ENCODE measurements at places on chromosomes 6 and 20. TPM values are rescaled to one million over a fixed set of nuclear protein-coding genes. Genes with fewer than 3 reads are reported as not detected.

DNA sequence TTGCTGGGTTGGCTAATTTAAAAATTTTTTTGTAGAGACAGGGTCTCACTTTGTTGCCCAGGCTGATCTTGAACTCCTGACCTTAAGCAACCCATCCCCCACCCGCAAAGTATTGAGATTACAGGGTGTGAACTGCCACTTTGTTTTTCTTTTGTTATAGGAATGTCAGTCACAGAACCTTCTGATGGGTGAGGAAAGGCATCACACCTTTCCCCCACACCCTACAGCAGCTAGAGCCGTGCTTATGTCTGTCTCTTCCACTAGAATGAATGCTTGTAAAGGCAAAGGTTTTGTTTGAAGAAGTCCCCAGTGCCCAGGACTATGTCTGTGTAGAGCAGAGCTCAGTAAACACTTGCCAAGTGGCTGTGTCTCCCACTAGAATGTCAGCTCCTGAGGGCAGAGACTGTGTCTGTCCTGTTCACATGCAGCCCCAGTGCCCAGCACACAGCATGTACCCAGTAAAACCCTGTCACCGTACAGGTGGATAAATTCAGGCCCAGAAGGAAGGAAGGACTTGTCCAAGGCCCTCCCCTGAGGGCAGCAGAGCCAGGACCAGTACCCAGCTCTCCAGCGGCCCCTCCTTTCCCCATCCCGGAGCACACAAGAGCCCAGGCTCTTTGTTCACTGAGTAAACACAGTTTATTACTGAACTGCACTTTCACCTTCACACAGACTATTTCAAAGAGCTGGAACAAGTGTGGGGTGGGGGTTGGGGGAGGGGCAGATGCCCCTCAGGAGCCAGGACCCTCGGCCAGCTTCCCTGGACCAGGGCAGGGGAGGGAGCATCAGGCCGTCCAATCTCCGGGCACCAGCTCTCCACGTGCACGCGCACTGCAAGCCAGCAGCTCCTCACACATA is 26.4 kb downstream of the COX4I2 start:
- DNase-seq: no peak

The BMP6 gene
- 0.06 TPM for total RNA-seq

GRCh38 chr6:14656649-14657048 is 539.1 kb downstream of the CD83 start:
- no peak for DNase-seq

The GATA5 gene
- not detected for total RNA-seq

GRCh38 chr20:62876501-62876901 is 14.9 kb upstream of the TCFL5 start:
- DNase-seq: no peak

DNA sequence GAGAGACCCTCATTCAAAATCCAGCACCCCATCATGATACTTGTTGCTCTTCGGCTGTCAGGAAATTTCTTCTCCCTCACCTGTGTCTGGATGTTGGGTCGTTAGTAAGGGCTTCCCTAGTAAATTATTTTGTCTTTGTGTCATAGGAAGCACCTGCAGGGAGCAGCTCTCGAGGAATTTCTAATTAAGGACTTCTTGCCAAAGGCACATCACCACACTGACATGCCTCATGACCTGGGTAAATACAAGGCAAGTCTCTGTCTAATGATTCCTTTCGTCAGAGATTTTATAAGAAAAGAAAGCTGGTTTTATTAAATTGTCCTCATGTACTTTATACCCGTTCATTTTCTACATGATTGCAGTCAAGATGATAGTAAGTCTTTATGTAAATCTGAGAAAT is at the start of gene NOX3:
TSS of gene NOX3 (minus strand) at position 74 of the 400 bp plus-strand sequence. CDS start at position 35, 39 bp downstream.
- DNase-seq: no peak

The CAGE1 gene
- total RNA-seq: not detected

DNA sequence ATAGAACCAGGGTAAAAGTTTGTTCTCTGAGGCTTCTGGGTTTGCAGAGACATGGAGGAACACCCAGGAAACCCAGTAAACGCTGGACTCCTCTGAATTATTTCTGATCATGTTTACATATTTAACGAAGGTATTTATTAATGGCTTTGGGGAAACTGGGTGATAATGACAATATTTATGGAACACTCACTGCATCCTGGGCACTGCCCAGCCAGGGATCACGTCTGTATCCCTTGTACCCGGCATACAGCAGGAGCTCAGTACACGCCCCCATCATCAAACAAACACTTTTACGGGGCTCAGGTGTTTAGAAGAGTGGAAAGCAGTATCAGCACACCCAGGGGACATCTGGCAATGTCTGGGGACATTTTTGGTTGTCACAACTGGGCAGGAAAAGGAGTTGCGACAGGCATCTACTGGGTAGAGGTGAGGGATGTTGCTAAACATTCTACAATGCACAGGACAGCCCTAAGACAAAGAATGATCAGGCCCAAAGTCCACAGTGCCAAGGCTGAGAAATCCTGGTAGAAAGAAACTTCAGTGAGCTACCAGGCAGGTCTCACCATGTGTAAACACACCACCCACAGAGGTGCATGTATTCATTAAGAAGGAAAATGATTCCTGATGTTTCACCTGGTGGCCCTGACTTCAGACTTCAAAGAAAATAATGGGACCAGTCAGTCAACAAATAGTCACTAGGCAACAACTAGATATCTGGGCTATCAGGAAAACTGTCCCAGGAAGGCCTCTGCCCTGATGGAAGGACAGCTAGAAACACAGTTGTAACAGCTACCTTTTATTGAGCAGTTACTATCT is 35.3 kb downstream of the ZMYND8 start:
- no peak for DNase-seq

GRCh38 chr6:41940759-41941279 is 789 bp downstream of the CCND3 start:
- peak; percentile 36 for DNase-seq

DNA sequence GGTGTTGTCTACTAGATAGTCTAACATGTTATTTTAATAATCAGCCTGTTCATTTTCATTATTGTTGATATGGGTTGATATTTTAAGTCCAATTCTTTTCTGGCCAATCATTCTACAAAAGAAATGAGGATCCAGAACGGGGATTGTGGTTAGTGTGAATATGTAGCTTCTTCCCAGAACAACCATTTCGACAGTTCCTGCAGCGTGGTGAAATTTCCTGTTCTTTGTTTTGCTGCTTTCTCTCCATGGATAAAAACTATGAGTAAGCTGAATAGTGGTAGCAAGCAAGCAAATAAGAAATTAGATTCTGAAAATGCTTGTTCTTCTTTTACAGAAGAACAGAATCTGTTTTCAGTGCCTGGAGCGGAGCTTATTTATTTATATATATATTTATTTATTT is 65.5 kb upstream of the F13A1 start:
- DNase-seq: no peak

- DNase-seq: no peak
Measured at GRCh38 chr6:109381061-109381746, 1.1 kb downstream of the CD164 start.

DNA sequence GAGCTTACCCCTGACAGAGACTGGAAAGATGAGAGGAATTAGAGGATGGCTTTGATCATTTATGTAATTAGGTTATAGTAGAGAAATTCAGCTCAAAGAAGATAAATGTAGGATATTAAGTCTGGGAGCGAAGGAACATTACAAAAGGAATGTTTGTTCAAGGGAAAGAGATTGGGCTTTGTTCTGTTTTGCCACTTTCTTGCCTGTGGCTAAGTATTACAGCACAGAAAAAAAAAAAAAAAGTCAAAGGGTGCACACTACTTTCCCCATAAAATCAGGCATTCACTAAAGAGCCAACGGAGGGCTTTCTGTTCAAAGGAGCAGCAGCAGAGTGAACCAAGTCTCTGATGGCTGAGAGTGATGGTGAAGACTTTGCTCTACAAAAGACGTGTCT is 5.0 kb upstream of the HDDC2 start:
- no peak for DNase-seq

DNA sequence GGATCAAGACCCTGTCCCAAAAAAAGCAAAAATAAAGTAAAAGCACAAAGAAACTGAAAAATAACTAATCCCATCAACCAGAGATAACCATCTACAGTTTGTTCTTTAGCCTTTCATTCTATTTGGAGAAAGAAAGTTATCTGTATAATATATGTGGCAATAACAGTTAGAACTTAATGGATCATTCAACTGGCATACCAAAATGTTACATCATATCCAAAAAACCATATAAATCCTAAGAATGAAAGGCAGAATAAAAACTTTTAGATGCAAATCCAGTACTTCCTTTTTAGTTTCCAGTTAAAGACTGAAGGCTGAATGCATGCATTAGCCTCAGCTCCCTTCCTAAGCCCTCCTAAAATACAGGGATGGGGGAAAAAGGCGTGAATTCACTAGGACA is 25.2 kb downstream of the ILRUN start:
- no peak for DNase-seq

The FITM2 gene
- total RNA-seq: 7.3 TPM

The C6orf163 gene
- total RNA-seq: 0.46 TPM

- DNase-seq: peak; percentile 67
Measured at GRCh38 chr6:116363759-116364158, 7.0 kb upstream of the DSE start.

DNA sequence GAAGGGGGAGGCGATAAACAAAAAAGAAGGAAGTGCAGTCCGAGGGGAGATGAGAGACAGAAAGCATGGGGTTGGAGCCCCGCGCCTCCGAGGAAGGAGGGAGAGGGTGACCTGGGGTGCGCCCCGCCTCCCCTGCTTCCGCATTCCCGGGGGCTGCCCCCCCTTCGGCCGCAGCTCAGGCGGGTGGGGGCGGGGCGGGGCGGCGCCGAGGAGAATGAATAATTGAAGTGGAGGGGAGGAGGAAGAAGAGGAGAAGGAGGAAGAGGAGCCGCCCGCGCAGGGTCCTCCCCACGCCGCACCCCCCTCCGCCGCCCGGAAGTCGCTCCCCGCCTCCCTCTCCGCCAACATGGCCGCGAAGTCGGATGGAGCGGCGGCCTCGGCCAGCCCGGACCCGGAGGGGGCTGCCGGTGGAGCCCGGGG is at the start of gene XKR7:
TSS of gene XKR7 (plus strand) at position 322 of the 420 bp plus-strand sequence. CDS start at position 347, 25 bp downstream.
- no peak for DNase-seq

DNA sequence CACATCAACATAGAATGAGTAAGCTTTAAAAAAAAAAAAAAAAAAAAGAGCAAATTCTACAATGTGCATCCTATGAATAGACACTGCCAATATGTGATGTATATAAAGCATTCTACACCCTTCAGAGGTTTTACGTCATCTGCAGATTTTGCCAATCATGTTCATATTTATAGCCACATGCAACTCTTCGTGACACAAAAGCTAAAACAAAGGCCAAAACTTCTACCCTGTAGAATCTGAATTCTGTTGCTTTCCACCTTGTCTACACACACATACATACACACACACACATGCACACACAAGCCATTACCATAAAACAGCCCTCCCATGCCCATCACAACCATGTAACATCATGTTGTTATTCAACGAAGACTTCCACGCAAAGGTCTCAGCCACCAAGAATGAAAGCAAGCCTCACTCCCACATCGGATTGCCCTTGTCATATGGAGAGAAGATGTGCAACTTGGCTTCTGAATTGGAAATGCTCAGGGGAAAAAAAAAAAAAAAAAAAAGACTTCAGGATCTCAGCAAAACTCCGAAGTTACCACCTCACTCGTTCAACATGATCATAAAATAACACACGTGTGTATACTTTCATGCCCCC is 479.4 kb upstream of the JARID2 start:
- no peak for DNase-seq

DNA sequence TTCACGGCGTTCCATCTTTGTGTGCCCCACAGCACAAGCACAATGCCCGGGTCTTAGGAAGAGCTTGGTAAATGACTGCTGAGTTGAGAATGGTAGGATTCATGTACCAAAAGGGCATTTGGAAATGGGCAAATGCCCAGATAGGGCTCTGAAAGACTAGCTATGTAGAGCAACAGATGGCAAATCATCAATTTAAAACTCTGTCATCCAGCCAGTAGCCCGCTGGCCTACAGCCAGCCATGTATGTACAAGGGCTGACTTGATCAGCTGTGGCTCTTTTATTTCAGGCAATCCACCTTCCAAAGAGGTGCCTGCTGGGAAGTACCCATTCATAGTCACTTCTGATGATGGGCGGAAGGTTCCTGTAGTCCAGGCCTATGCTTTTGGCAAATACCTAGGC is 35.1 kb downstream of the NT5E start:
- peak; percentile 69 for DNase-seq

DNA sequence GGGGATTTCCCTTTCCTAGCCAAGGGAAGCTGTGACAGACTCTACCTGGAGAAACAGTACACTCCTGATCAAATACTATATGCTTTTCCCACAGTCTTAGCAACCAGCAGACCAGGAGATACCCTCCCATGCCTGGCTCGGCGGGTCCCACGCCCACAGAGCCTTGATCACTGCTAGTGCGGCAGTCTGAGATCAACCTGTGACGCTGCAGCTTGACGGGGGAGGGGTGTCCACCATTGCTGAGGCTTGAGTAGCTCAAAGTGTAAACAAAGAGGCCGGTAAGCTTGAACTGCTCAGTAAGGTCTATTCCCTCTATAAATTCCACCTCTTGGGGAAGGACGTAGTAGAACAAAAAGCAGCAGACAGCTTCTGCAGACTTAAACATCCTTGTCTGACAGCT is 63.2 kb downstream of the WASF1 start:
- DNase-seq: no peak

DNA sequence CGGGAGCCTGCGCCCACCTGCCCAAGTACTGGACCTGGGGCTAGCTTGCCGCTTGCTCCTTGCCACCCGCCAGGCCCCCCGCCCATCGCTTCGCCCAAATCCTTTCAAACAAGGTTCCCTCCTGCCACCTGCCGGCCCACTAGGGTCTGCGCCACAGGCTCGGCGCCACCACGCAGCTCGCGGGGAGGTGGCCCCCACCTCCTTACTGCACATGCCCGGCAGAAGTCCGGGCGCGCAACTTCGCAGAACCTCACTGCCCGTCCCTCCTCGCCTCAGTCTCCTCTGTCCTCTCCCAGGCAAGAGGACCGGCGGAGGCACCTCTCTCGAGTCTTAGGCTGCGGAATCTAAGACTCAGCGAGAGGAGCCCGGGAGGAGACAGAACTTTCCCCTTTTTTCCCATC is 11.2 kb downstream of the GNAS-AS1 start:
- DNase-seq: no peak

DNA sequence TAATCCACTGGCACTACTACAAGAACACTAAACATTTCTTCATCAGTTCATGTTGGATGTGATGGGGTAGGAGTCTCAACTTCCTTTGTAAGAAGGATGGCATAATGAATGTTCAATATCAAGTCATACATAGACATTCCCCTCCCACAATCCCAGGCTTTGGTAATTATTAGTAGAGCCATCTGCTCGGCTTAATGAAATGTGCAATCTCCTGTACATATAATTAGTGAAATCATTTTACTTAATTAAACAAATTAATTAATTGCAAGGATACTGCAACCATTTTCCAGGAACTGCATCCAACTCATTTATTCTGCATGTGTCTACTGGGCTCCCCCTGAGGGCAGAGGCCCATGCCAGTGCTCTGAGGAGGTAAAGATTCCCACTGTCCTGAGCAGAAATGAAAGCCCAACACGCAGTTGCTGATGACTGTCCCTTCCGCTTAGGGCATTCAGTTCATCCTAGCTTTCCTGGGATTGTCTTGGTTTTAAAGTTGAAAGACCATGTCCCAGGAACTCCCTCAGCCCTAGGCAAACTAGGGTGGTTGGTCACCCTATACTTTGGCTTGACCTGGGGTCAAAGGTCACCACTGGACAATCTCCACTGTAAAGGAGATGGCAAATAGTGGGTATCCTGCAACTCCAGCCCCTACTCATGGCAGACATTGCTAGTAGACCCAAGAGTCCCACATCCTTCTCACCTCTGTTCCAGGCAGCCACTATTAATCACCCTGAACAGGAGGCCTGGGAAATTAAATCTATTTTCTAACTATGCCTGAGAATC is 109.8 kb downstream of the TRERF1 start:
- DNase-seq: no peak

- DNase-seq: no peak
Measured at GRCh38 chr6:5878792-5879191, 127.9 kb downstream of the NRN1 start.
